ENCODE measurements at places on chromosomes 6 and 20. TPM values are rescaled to one million over a fixed set of nuclear protein-coding genes. Genes with fewer than 3 reads are reported as not detected.

Gene PTPRT
- not detected for total RNA-seq

Gene PKHD1
- not detected for total RNA-seq

Gene PARD6B
- 0.37 TPM for total RNA-seq

Gene CCN2
- total RNA-seq: 10.8 TPM

Gene ENPP3
- total RNA-seq: not detected

Gene FAM209A
- not detected for total RNA-seq

Gene PRR18
- not detected for total RNA-seq

Gene GSTA2
- not detected for total RNA-seq

Gene RSPO3
- total RNA-seq: not detected

Gene TAGAP
- not detected for total RNA-seq

Gene TMX4
- 24.6 TPM for total RNA-seq

Gene PHACTR1
- 4.4 TPM for total RNA-seq

Gene RIMS1
- not detected for total RNA-seq

Gene THEMIS
- not detected for total RNA-seq

Gene BFSP1
- total RNA-seq: 0.73 TPM

Gene FAM210B
- total RNA-seq: 46.5 TPM

Gene FAM162B
- total RNA-seq: 0.73 TPM

Gene SIGLEC1
- not detected for total RNA-seq

Gene SYNGAP1
- total RNA-seq: 6.2 TPM

Gene GTPBP2
- 35.6 TPM for total RNA-seq

Gene DNPH1
- 65.4 TPM for total RNA-seq

Gene SLPI
- not detected for total RNA-seq

Gene ZNF335
- 23.7 TPM for total RNA-seq

Gene TRIM31
- total RNA-seq: not detected

Gene LY6G6D
- not detected for total RNA-seq

Gene EPPIN
- total RNA-seq: not detected

Gene LKAAEAR1
- total RNA-seq: not detected

Gene LAMA2
- total RNA-seq: 64.7 TPM

Gene HIVEP2
- total RNA-seq: 9.6 TPM

Gene PTP4A1
- 35.6 TPM for total RNA-seq

Gene ESR1
- total RNA-seq: 0.98 TPM

Gene TXLNB
- not detected for total RNA-seq

Data from subcutaneous preadipocyte (primary cell).